ENCODE measurements at places on chromosomes 13 and 19. TPM values are rescaled to one million over a fixed set of nuclear protein-coding genes. Genes with fewer than 3 reads are reported as not detected.

The STARD13 gene
- total RNA-seq, result 82.3 TPM

The POLR1D gene
- 224 TPM for total RNA-seq

DNA sequence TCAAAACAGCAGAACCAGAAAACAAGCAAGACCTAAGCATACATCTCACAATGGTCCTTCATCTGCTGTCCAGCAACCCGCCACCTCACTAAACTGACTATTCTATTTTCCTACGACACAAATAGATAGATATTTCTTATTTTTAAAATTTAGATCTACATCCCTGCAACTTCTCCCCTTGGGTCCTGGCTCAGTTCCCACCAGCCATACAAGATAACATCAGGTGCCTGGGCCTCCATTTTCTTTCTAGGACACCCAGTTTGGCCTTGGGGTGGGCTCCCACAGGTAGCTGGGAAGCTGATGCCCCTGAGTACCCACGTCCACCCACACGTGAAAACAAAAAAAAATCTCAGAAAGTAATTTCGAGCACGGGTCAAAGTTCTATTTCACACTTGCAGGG lies 47.6 kb downstream of the TGDS start:
- H3K36me3 ChIP-seq, result no peaks in the 10 kb centered on the region
- H3K4me1 ChIP-seq, result peaks cover 8% of the 10 kb centered on the region
- no peaks in the 10 kb centered on the region for H3K27me3 ChIP-seq
- DNase-seq, result no peak
- peak overlapping the region; percentile 68 for H3K4me3 ChIP-seq
- peak overlapping the region; percentile 97 for H3K27ac ChIP-seq

GRCh38 chr13:50275392-50276063 lies 260.3 kb downstream of the KCNRG start:
- H3K4me3 ChIP-seq, result no peak overlapping the region
- no peak for DNase-seq
- H3K27me3 ChIP-seq, result no peaks in the 10 kb centered on the region
- no peak overlapping the region for H3K27ac ChIP-seq

The CNN2 gene
- 31.4 TPM for total RNA-seq

- H3K4me3 ChIP-seq, result no peak overlapping the region
- no peak overlapping the region for H3K27ac ChIP-seq
- peaks cover 9% of the 10 kb centered on the region for H3K4me1 ChIP-seq
- DNase-seq, result no peak
- peaks cover 14% of the 10 kb centered on the region for H3K36me3 ChIP-seq
- no peaks in the 10 kb centered on the region for H3K27me3 ChIP-seq
Observed at GRCh38 chr19:35274323-35274722, 5.6 kb downstream of the USF2 start.

- no peaks in the 10 kb centered on the region for H3K27me3 ChIP-seq
- H3K36me3 ChIP-seq, result no peaks in the 10 kb centered on the region
- H3K27ac ChIP-seq, result no peak overlapping the region
- no peak overlapping the region for H3K4me3 ChIP-seq
- H3K4me1 ChIP-seq, result no peaks in the 10 kb centered on the region
- no peak for DNase-seq
Observed at GRCh38 chr13:103039183-103039582, 27.0 kb downstream of the SLC10A2 start.

DNA sequence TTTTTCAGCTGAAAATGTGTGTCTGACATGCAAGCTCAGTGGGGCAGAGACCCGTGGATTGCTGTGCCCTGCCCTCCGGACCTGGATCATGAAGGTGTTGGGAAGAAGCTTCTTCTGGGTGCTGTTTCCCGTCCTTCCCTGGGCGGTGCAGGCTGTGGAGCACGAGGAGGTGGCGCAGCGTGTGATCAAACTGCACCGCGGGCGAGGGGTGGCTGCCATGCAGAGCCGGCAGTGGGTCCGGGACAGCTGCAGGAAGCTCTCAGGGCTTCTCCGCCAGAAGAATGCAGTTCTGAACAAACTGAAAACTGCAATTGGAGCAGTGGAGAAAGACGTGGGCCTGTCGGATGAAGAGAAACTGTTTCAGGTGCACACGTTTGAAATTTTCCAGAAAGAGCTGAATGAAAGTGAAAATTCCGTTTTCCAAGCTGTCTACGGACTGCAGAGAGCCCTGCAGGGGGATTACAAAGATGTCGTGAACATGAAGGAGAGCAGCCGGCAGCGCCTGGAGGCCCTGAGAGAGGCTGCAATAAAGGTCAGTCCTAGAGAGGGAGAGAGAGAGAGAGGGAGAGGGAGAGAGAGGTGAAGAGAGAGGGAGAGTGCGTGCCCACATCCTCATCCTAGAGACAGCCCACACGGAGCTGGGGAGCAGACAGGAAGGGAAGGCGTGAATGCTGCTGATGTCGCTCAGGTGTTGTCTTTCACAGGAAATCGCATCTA lies 5.1 kb upstream of the DCUN1D2 start:
- H3K36me3 ChIP-seq, result peaks cover 19% of the 10 kb centered on the region
- H3K27me3 ChIP-seq, result no peaks in the 10 kb centered on the region
- no peaks in the 10 kb centered on the region for H3K4me1 ChIP-seq
- no peak overlapping the region for H3K4me3 ChIP-seq

The ANKRD24 gene
- total RNA-seq, result 0.83 TPM

The FSD1 gene
- total RNA-seq, result 1.5 TPM

The OR7D2 gene
- not detected for total RNA-seq

The ZFP14 gene
- 8.9 TPM for total RNA-seq

The ZNF575 gene
- not detected for total RNA-seq

The QPCTL gene
- 2.1 TPM for total RNA-seq

- peaks cover 16% of the 10 kb centered on the region for H3K4me1 ChIP-seq
- peak overlapping the region; percentile 76 for H3K27ac ChIP-seq
- H3K4me3 ChIP-seq, result peak overlapping the region; percentile 77
- no peak for DNase-seq
Observed at GRCh38 chr19:51107406-51108065, 673 bp downstream of the CTU1 start.
